Kidney (tissue), 22 donors: ENCODE measurements at places on chromosomes 1 and 21.

- DNase-seq, result no peak
Observed at GRCh38 chr1:38609166-38610025, 250.2 kb downstream of the RRAGC start.

DNA sequence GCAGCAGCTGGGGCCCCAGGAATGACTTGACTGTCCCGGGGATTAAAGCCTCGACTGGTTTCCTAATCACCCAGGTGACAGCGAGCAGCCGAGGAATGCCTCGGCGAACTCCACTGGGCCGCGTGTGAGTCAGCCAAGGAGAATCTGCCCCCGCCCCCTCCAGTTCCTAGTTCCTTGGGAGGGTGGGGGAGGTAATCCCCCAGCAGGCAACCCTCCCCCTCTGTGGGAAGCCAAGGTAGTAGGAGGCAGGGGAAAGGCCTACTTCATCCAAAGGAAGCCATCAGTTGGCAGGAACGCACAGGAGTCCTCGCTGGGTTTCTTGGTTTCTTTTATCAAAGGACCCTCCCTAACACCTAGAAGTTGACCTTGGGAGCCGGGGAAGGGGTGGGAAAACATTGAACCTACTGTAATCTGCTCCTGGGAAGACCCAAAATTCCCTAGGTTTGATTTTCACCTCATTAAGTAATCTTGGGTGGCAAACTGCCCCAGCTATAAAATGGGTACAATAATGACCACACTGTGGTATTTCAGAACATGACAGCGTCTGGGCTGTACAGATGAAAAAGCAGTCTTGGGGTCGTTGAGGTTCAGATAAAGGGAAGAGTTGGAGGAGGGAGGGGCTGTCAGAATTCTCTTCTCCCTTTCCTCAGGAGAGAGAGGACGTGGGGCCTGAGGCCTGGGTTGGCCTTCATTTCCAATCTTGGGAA is 1.4 kb downstream of the TENT5B start:
- peak; percentile 60 for DNase-seq

DNA sequence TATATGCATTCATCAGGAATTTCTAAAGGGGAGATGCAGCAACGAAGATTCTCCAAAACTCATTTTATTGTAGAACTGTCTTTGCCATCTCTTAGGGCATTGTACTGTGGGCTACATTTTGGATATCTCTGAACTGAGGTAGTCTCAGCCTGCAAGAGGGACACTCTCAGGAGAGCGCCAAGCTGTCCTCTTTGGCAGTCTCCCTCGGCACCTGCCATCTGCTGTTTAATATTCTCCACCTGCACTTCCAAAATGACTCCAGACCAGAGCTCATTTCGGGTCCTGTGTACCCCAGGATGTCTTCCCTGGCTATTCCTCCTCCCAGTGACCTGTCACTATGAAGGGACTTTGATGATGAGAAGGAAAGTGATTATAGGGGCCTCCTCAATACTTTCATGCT is 356.3 kb upstream of the C1orf174 start:
- DNase-seq, result no peak

DNA sequence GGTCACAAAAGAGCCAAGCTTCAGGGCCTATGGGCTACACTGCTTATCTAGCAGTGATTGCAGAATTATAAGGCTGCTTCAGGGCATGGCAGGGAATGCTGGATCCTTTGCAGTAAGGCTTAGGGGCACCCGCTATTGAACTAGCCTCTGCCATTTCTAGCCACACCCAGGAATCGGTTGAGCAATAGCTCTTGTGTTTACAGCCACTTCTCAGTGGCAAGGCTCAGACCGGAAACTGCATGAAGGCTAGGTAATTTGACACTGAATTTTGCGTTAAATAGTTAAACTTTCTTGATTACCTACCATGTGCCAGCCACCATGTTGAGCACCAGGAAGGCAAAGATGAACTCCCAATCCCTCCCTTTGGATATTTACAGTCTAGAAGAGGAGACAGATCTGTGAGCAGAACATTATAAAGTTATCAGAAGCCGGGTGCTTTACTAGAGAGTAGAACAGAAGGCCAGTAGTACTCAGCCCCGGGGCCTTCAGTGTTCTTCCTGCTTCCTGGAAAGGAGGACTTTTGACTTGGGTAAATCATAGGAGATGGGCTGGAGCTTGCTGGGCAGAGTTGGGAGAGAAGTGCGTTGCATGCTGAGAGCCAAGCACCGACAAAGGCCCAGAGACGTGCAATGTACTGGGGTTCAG is 98.6 kb upstream of the LPGAT1 start:
- no peak for DNase-seq

- DNase-seq, result no peak
Observed at GRCh38 chr1:211009944-211010343, 124.0 kb downstream of the KCNH1 start.

GRCh38 chr1:154951901-154952657 is 3.8 kb downstream of the PBXIP1 start:
- DNase-seq, result peak; percentile 37

DNA sequence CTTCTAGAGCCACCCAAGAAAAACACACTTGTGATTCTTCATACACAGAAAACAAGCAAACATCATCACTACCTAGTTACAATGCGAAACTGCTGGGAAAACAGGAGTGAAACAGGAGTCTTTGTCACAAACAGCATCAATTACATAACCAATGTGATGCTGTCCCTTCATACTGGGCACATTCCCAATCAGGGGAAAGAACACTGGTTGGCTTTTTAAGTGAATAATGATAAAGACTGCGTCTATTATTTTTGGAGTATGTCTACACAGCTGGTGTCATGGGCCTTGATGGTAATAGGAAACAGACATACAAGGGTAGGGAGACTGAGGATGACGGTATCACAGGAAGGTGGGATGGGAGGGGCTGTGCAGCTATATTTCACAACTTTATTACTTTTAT is 43.3 kb downstream of the SIPA1L2 start:
- DNase-seq, result no peak

DNA sequence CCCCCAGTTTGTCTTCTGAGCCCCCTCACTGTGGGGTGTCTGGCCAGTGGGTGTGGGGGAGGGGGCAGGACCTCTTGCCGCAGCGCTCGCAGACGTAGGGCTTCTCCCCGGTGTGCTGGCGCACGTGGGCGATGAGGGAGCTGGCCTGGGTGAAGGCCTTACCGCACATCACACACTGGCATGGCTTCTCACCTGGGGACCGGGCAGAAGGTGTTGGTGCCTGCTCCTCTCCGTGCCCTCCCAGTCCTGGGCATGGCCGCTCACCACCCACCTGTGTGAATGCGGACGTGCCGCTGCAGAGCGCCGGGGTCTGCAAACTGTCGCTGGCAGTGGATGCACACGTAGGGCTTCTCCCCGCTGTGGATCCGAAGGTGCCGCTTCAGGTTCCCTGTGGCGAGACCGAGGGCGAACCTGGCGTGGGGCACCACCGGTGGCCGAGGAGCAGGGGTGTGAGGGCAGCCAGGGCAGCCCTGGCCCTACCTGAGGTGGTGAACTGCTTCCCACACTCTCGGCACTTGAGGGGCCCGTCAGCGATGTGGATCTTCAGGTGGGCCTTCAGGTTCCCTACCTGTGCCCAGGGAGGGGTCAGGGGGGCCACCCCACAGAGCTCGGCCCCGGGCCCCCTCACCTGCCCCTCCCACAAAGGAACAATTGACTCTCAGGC is 32.4 kb downstream of the ZBTB17 start:
- no peak for DNase-seq

GRCh38 chr1:152533327-152533938 is 19.2 kb downstream of the CRCT1 start:
- DNase-seq, result no peak

- no peak for DNase-seq
Observed at GRCh38 chr1:193542690-193543089, 356.3 kb upstream of the B3GALT2 start.

GRCh38 chr1:29264773-29265389 is 28.6 kb downstream of the PTPRU start:
- DNase-seq, result no peak

DNA sequence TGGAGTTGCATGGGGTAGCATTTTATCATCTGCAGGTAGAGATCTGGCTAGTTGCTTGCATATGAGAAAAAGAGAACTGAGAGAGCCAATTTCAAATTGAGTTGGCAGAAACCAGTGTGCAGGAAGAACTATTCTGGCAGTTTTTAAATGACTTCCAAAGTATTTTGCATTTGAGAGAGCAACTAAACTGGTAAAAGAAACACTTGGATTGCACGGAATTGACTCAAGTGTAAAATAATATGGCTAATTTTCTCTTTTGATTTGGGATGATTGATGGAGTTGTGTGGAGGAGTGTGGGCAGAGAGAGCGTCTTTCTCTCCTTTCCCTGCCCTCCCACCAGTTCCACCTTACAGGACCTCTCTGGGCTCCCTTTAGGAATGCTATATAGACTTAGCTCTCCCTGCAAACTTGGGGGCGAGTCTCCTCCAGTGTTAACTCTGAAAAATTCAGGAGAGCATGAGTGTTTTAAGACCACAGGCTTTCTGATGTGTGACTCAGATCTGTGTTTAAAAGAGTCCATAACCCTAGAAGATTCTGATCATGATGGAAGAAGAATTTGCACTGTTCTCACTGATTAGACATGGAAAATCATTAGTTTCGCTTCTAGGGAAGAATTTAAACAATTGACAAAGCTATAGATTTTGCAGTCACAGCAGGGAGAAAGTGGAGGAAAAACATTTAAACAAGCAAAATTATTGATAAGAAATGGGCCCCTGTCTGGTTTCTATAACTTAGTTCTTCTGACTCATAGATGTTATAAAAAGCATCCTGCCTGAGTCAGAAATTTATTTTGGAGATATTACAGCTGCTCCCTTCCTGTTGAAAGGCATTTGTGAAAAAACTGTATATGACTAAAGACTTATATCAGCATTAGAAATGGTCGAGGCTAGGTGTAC is 24.9 kb upstream of the CTBS start:
- no peak for DNase-seq

DNA sequence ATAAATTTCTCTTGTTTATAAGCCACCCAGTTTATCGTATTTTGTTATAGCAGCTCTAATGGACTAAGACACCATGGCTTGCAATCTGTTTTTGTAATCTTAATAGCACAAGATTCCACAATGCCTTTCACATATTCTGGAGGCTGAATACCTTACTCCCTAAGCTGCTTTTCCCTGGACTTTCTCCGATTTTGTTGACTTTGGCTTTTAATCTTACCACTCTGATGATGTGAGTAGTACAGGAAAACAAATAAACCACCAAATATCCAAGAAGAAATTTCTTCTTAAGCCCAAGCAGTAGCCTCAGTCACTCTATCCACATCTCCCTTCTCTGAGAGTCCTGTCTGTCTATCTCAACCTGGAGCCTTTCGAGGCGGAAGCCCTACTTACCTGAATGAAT is 838.6 kb downstream of the LTN1 start:
- no peak for DNase-seq

GRCh38 chr1:161738627-161739287 is 10.8 kb upstream of the DUSP12 start:
- no peak for DNase-seq

- DNase-seq, result no peak
Observed at GRCh38 chr21:32994305-32994704, 31.4 kb upstream of the OLIG2 start.

- DNase-seq, result no peak
Observed at GRCh38 chr1:176754676-176755075, 291.7 kb downstream of the PAPPA2 start.

GRCh38 chr1:232244426-232244825 is 385.5 kb downstream of the SIPA1L2 start:
- DNase-seq, result no peak
